ENCODE measurements at places on chromosomes 5 and 9.

GRCh38 chr9:20292002-20292401 lies 330.3 kb downstream of the MLLT3 start:
- DNase-seq: peak; percentile 53

DNA sequence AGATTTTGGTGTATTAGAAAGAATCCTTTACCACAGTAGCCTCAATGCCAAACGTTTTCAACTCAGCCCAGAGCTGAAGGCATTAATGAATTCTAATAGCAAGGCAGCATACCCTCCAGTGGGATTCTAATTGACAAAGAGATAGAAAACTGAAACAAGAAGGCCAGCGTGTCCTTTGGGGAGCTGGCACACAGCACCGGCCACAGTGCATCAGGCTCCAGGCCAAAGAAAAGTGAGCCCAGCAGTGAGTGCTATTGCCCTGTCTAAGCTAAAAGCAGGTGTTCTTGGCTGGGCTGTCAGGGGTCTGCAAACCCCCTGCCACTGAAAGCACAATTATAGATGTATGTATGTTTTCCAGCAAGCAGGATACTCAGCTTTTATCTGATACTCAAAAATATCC lies 40.4 kb downstream of the PPIC start:
- no peak for DNase-seq

DNA sequence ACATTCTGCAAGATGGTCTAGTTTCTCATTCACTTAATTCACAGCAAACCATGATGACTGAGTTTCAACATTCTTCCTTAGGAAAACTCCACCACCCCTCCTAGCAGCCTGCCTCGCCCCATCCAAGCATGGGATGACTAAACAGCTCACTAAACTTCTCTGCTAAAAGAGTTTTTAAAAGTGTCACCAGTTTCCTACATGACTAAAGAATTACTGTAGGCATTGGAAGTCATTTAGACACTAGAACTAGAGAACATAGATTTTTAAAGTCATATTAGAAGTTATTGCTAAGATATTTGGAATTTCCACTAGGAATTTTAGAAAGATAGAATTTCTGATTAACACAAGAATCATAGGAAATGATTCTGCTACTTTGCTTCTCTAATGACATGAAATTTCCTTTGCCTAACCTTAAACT lies 5.5 kb upstream of the ESM1 start:
- DNase-seq: peak; percentile 19

- DNase-seq: no peak
Observed at GRCh38 chr5:7412409-7412808, 16.5 kb downstream of the ADCY2 start.

GRCh38 chr5:112689155-112689909 lies 48.4 kb upstream of the APC start:
- no peak for DNase-seq

GRCh38 chr5:168850683-168851082 lies 271.5 kb upstream of the PANK3 start:
- DNase-seq: no peak

GRCh38 chr5:1131191-1131621 lies 19.3 kb upstream of the SLC12A7 start:
- no peak for DNase-seq

GRCh38 chr9:109967651-109968642 lies 187.9 kb downstream of the PALM2AKAP2 start:
- no peak for DNase-seq

DNA sequence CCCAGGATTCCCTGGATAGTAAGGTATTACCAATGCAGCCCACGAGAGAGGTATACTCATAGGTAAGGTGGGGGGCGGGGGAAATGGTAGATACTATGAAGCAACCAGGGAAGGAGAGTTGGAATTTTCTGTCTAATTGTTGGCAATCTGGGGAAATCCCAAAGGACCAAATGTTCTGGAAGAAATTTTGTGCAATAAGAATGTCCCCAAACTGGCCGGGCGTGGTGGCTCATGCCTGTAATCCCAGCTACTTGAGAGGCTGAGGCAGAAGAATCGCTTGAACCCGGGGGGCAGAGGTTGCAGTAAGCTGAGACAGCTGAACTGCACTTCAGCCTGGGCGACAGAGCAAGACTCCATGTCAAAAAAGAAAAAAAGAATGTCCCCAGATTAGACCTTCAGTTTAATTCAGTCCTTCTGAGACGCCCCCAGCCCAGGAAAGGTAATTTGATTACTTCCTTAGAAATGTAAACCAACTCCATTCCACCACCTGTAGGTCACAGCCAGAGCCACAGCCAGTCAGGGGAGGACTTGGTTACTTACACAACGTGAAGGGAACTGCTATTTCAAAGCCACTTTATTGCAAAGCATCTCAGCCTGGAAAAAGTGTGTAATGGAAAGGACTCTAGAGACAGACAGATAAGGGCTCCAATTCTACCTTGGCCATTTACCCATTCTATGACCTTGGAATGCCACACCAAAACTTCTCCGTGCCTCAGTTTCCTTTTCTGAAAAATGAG lies 50.0 kb upstream of the KLF4 start:
- DNase-seq: no peak

DNA sequence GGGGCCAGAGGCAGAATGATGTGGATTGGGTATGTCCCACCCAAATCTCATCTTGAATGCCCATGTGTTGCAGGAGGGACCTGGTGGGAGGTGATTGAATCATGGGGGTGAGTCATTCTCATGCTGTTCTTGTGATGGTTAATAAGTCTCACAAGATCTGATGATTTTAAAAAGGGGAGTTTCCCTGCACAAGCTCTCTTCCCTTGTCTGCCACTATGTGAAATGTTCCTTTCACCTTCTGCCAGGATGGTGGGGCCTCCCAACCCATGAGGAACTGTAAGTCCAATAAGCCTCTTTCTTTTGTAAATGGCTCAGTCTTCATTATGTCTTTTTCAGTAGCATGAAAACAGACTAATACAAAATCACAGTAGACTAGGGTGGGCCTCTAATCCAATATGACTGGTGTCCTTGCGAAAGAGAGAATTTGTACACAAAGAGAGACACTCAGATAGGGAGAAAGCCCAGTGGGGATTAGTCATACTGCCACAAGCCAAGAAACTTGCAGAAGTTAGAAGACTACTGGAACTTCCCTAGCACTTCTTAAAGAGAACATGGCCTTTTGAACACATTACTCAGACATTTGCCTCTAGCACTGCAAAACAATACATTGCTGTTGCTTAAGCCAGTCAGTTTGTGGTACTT lies 68.4 kb downstream of the ANXA1 start:
- no peak for DNase-seq

DNA sequence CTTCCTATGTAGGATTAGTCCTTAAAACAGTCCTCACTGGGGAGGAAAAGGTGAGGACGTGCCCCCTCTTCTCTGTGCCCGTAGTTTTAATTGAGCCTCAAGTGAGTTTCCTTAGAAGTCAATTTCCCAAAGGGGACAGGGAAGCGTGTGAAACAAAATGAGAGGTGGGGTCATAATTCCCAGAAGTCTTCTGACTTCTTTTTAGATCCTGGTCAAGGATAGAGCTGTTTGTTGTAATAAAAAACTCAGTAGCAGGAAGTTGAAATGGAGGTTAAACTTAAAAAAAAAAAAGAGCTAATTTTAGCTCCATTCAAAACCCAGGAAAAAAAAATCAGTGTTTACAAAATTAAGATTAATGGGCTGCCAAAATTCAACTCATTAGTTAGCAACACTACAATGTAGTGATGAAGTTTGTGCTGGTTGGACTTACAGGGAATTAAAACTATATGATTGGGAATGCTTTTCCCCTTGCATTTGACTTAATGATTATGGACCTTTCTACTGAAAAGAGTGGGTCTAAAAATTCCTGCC lies 158.3 kb upstream of the MEF2C start:
- no peak for DNase-seq

DNA sequence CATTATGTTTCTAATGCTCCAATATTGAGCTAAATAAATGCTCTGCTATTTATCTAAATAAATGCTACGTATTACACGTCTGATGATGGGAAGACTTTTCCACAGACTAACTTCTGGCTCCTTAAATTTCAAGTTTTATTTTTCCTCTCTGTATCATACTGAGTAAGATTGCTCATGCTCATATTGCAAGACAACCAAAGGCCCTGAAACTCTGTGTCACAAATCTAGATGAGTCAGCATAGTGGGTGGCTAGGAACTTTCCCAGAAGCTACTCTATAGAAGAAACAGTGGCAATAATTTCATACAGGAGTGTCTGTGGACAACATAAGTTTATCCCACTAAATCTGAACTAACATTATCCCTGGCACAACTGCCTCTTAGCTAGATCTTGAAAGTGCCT lies 53.0 kb upstream of the RFX3 start:
- DNase-seq: peak; percentile 20

- no peak for DNase-seq
Observed at GRCh38 chr5:131795228-131795627, 1.6 kb downstream of the FNIP1 start.

DNA sequence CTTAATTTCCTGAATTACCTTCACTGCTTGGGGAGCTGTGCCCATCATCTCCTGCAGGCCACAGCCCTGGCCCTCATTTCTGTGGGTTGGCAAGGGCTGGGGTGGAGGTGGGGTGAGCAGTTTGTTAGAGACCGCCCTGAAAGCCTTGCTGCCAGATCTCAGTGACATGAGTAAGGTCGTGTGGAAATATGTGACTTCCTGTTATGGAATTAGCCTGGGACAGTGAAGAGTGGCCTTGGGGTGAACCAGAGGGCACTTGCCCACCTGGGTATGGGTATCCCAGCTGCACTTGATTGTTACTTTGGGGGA lies 2.5 kb upstream of the HNRNPAB start:
- DNase-seq: no peak
